Karpas-422 (cell line): ENCODE measurements at places on chromosomes 11 and 22.
A peak's percentile ranks its signal among the peaks of the same experiment; 100 is the strongest.

GRCh38 chr11:31802990-31803812 is 7.9 kb downstream of the PAX6 start:
- peaks cover 17% of the 10 kb centered on the region for H3K4me1 ChIP-seq
- no peaks in the 10 kb centered on the region for H3K27me3 ChIP-seq
- no peaks in the 10 kb centered on the region for H3K36me3 ChIP-seq
- H3K4me3 ChIP-seq = peak overlapping the region; percentile 33; the same call in 1 of the 2 replicates

DNA sequence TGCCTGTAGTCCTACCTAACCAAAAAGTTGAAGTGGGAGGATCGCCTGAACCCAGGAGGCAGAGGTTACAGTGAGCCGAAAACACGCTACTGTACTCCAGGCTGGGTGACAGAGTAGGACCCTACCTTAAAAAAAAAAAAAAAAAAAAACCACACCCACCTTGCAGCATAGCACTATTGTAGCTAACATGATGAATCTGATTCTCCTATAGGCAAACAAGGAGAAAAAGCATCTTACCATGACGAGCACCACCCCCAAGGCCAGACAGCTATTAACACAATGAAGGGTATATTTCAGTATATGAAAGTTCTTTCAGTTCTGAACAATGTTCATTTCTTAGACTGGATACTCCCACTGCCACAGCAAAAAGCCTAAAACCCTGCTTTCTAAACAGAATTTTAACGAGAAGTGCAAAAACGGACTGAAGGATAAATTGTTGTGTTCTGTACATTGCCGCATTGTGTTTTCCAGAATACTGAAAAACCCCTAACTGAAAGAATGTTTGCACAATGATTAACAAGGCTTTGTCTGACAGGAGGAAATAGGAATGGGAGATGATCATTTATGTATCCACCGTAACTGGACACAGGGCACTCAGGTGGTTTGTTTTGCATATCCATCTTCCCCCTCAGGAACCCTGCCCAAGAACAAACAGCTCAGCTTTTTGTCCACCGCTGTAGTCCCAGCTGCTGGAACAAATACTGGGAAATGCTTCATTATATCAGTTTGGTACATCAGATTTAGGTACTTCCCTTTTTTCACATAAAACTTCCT is 8.9 kb downstream of the PISD start:
- H3K27ac ChIP-seq = peak overlapping the region; percentile 83
- H3K4me3 ChIP-seq = peak overlapping the region; percentile 59
- no peak for DNase-seq
- H3K4me1 ChIP-seq = peaks cover 32% of the 10 kb centered on the region

DNA sequence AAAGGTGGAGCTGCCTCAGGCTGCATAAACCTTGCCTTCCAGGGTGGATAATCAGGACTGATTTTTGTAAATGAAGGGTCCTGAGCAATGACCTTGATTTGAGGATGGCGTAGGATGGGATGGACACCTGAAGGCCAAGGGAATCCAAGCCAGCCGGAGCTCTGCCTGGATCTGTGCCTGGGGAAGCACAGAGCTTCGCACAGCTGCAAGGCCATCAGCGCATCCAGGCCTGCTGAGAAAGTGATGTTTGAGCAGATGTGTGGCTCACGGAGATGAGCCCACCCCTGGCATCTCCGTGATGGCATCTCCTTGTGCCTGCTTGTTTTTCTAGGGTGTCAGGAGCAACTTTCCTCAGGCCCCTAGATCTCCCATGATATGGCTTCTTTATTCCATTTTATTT is 23.3 kb downstream of the FAM83F start:
- H3K4me1 ChIP-seq = no peaks in the 10 kb centered on the region
- H3K36me3 ChIP-seq = no peaks in the 10 kb centered on the region
- no peak overlapping the region for H3K4me3 ChIP-seq

- no peaks in the 10 kb centered on the region for H3K27me3 ChIP-seq
- H3K4me1 ChIP-seq = no peaks in the 10 kb centered on the region
- DNase-seq = no peak
- H3K4me3 ChIP-seq = no peak overlapping the region
- H3K36me3 ChIP-seq = no peaks in the 10 kb centered on the region
- H3K27ac ChIP-seq = no peak overlapping the region
Measured at GRCh38 chr11:47589977-47590861, 3.7 kb downstream of the FAM180B start.

GRCh38 chr22:29702000-29702930 is 17.5 kb upstream of the CABP7 start:
- peak overlapping the region; percentile 56 for H3K4me3 ChIP-seq
- no peaks in the 10 kb centered on the region for H3K27me3 ChIP-seq
- no peaks in the 10 kb centered on the region for H3K36me3 ChIP-seq
- H3K4me1 ChIP-seq = peaks cover 40% of the 10 kb centered on the region
- H3K27ac ChIP-seq = no peak overlapping the region
- DNase-seq = no peak

DNA sequence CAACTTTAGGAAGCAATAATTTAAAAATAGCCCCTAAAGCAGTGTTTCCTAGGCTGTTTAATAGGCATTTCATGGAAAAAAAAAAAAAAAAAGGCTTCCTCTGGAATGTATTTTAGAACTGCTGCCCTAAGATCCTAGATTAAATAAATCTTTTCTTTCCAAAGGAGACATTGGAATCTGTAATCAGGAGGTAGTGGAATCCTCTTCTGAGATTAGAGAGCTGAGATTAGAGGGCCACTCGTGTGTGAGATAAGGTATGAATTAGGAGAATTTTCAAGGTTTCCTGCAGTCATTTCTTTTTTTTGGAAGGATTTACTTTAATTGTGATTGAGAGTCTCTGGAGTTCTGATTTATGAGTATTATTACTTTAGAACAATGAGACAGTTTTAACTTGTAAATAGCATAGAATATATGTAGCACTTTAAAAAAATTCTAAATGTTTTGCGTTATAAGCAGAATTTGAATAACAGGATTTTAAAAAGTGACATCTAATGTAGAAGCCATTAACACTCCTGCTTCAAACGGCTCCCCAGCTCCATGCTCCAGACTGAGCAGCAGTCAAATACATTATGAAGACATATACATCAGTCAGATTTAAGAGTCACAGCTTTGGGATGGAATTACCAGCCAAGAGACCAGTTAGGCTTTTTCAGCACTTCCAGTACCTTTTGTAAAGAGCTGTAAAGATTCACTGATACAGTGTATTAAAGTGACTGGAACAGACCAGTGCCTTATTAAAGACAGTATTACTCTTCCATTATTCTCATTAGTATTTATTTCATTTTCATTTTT is 5.0 kb downstream of the EED start:
- peaks cover 53% of the 10 kb centered on the region for H3K36me3 ChIP-seq
- H3K27ac ChIP-seq = peak overlapping the region; percentile 90
- DNase-seq = no peak
- H3K4me1 ChIP-seq = peaks cover 59% of the 10 kb centered on the region
- H3K4me3 ChIP-seq = peak overlapping the region; percentile 1; the same call in 1 of the 2 replicates
- no peaks in the 10 kb centered on the region for H3K27me3 ChIP-seq

DNA sequence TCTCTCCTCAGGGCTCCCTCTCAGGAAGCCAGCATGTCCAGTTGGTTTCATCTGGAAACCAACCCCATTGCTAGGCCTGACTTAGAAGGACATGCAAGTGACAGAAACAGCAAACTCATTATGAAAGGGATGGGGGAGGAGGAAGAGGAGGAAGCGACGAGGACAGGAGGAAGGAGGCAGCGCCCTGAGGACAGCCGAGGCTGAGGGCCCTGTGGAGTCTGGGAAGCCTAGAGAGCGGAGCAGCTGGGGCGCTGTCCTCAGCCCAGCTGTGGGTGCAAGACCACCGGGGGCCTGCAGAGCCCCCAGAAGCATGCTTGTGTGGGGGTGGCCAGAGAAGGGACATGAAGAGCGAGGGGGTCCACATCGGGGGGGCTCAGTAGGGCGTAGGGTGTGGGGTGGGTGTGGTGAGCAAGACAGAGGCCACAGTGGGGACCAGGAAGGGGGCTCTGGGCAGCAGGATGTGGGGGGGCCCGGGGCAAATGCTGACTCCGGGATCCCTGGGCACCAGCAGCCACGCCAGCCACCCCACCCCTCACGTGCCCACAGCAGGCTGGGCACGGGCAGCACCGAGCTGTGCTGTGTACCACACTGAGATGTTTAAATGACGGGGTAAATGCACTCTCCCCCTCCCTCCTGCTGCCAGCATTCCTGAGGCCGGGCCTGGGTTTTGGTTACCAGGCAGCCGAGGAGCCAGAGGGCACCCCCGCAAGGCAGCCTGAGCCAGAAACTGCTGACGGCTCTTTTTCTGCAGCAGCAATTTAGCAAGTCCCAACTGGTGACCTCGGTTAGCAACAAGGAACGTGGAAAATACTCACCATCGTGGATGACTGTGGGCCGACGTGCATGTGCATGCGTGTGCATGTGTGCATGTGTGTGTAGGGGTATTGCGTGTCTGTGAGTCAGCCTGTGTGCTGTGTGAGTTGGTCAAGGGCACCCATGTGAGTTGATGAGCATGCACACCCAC is 82.7 kb upstream of the LINC01488 start:
- no peaks in the 10 kb centered on the region for H3K27me3 ChIP-seq
- DNase-seq = no peak
- no peaks in the 10 kb centered on the region for H3K36me3 ChIP-seq
- H3K27ac ChIP-seq = no peak overlapping the region
- no peaks in the 10 kb centered on the region for H3K4me1 ChIP-seq
- no peak overlapping the region for H3K4me3 ChIP-seq

DNA sequence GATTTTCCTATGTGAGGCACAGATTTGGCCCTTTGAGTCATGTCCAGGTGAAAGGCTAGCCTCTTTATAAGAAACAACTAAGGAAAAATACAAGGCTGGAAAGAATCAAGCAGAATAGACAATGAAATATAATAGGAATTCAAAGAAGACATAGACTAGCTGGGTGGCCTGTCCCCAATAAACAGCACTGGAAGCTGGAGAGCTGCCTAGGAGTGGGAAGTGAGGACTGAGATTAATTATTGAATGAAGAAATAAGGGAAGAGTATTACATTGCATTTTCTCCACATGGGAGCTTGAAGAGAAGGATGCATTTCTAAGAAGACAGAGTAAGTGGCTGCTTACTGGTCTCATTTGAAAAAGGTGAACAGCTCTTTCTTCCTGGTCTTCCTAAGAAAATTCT is 100.0 kb downstream of the CCDC34 start:
- DNase-seq = peak; percentile 29
- no peaks in the 10 kb centered on the region for H3K4me1 ChIP-seq
- no peak overlapping the region for H3K4me3 ChIP-seq
- no peak overlapping the region for H3K27ac ChIP-seq
